ENCODE measurements at places on chromosomes 12 and 14.

DNA sequence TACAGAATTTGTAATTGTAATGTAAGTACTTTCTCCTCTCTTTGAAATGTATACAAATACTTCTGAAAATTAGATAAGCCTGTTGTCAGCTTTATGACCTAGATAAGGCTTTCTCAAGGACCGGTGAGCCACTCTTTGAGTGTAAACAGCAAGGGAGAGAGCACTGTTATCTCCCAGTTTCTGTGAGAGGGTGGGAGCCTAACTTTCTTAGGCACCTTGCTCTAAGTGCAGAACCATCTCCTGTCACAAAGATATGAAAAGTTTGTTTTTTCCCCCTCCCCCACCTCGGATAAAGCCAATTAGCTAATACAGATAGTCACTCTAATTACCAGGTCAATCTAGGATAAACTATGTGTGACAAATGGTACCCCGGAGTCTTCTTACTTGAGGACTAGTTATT lies 35.8 kb downstream of the CAPS2 start:
- no peak for DNase-seq

DNA sequence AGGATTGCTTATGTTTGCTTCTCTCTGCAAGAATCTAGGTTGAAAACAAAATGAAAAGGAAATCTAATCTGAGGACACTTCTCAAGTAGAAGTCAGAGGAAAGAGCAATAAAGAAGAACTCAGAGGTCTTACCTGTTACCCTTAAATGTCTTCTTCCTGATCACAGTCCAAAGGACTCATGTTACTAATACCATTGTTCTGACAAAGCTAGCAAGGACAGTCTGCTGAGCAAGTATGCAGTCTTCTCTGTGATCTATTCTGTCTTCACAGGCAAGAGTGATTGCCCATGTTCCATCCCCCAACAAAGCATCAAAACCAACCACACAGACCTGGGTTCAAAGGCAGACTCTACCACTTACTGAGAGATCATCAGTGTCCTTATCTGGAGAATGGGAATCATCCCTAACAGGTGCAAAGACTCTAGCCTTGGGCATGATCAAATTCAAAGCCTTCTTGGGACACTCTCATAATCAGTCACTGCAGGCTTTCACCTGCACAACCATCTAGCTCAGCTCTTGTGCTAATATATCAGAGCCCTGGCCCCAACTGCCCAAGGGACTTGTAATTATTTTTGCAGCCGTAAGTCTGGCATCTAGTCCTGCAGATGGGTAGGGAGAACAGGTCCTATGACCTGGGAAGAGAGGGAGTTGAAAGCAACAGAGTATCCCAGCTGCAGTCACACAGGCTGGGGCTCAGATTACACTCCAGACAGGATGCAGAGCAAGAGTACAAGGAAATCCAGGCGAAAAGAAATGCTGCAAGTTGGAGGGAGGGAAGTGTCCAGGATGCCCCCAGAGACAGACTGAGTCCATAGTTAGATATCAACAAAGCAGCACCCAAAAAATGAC lies 97.9 kb upstream of the NUDT4 start:
- DNase-seq = no peak

- no peak for DNase-seq
Observed at GRCh38 chr12:63410197-63410596, 258.1 kb downstream of the DPY19L2 start.

GRCh38 chr12:116314477-116314876 lies 37.0 kb upstream of the MED13L start:
- DNase-seq = no peak

DNA sequence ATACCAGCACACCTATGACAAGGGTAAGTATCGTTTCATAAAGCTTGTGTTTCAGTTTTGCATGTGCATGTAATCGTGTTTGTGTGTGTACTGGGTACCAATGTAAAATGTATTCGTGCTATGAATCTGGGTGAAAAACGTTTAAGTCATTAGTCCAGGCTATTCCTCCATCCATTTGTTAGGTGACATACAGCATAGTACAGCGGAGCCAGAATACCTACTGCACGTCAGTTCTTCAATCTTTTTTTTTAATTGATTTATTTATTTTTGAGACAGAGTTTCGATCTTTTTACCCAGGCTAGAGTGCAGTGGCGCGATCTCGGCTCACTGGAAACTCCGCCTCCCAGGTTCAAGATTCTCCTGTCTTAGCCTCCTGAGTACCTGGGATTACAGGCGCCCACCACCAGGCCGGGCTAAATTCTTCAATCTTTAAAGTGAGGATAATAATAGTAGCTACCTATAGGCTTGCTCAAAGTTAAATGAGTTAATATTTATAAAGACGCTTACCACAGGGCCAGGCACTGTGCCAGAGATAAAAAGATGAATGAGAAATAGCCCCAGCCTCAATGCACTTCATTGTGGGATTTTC lies 661 bp upstream of the RPS26 start:
- DNase-seq = no peak

DNA sequence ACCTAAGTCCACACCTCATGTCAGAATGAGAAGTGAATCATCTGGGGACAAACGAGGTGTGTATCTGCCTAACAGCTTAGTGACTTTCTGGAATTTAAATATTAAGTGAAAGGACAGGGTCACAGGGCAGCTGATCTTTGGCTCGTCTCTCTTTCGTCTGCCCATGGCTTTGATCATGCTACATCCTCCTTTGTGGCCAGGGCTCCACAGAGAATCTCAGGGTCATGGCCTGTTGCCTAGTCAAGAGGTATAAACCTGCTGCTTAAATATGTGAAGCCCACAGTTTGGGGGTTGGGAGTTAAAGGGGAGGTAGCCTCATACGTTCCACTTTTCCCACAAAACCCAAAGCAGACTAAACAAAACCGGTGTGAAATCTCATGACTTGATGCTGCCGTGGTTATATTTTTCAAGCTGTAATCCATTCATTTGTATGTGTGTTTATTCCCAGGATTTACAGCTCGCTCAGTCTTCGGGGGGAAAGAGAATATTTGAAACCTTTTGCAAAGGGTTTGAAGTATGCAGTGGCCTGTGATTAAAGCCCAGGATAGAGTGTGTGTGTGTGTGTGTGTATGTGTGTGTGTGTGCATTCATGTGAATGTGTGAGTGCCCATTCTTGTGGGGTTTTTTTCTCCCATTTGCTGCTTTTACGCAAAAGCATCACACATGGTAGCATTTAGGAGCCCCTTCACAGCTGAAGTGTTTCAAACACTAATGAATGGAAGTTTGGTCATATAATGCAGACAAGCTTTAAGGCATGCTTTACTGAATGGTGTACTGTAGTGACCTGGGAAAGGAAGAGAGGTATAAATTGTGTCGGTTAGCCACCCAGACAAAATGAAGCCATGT lies 137.1 kb downstream of the HMGA2 start:
- DNase-seq = no peak

DNA sequence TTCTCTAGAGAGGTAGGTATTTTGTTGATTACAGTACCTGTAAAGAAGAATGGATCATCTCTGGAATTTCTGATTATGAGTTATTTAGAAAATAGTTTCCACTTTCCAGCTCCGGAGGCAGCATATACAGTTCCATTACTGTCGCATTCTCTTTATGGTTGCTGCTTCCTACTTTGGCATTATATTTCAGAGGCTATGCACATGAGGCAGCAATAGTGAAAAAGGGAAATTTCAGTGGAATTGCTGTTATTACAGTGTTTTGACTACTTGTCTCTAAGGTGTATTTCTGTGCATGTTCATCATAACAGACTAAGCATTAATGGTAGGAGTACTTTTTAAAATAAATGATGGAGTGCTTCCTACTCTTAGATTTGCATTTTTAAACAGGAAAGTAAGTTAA lies 10.2 kb downstream of the GNG2 start:
- no peak for DNase-seq

- DNase-seq = no peak
Observed at GRCh38 chr12:85041395-85041794, 5.2 kb downstream of the LRRIQ1 start.

DNA sequence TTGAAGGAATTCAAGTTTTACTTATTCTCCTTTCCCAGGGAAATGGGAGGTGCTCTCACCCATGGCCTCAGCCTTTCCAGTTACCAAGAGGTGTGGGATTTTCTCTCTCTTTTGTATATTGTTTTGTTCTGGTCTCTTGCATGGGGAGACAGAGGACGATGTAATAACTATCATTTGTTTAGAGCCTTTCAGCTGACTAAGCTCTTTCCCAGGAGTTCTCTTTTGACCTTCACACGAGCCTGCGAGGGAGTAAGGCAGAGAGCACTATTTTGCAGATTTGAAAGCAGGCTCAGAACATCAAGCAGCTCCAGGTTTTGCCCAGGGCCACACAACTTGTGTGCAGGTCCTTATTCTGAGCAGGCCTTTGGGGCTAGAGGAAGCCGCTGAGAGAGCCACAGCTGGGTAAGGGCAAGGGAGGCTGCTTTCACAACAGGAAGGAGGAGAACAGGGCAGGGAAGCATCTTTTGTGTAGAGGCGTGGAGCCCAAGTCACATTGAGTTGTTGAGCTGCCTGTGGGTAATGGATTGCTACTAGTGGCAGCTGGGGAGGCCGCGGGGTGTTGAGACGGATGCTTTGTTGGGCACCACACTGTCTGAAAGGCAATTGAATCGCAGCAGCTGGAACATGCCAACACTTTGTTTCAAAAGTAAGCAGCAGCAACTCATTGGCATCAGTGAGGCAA lies 116.2 kb downstream of the PRMT8 start:
- no peak for DNase-seq

GRCh38 chr14:30706704-30707103 lies 84.6 kb downstream of the SCFD1 start:
- DNase-seq = no peak

DNA sequence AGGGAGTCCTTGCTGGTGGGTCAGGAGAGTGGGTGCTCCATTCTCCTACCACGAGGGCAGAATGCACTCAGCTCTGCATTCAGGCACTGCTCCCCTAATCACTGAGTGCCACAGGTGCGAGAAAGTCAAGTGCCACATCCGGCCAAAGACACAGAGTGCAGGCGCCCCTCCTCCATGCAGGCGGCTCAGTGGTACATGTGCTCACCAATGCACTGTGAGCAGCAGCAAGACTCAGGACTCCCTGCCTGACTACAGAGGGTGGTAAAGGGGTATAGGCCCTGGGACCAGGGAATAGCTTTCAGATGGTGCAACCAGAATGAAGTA lies 32.9 kb downstream of the ZFYVE21 start:
- peak; percentile 28 for DNase-seq

GRCh38 chr14:51473808-51474565 lies 177.7 kb upstream of the FRMD6 start:
- DNase-seq = no peak

DNA sequence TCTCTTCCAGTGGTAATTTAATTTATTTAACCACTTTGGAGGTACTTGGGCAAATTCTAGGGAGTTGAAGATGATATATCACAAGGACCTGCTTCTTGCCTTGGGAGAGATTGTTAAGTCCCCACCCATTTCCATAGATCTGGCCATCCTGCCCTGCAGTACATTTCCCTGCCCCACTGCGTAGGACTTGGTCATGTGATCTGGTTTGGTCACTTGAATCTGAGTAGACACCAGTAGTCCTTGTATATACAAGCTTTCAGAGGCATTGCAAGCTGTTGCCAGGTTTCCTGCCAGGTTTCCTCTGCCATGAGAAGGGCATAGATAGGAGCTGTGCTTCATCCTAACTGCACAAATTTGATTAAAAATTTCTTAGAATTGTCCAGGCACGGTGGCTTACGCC lies 200.0 kb downstream of the ADAMTS20 start:
- no peak for DNase-seq

DNA sequence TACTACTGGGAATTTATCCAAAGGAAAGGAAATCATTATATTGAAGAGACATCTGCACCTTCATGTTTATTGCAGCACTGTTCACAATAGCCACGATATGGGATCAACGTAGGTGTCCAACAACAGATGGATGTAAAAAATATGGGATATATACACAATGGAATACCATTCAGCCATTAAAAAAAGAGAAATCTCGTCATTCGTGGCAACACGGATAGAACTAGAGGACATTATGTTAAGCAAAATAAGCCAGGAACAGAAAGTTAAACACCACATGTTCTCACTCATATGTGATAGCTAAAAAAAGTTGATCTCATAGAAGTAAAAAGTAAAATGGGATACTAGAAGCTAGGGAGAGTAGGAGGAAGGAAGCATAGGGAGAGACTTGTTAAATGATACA lies 82.9 kb upstream of the CLMN start:
- DNase-seq = no peak

DNA sequence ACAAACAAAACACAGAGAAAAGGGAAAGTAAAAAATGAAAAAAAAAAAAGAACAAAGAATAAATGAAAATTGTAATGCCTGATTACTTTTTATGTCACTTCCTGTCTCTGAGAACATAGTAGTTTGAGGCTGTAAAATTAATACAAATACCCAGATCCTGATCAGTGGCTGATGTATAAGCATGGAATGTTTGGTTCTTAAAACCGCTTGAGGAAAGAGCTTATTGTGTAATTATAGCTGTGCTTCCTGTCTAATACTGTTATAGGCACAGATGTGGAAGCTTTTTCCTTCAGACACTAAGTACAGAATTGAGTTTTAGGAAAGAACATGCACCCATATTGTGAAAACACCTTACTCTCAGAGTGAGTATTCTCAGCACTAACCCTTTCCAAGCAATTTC lies 86.9 kb downstream of the AVPR1A start:
- no peak for DNase-seq

DNA sequence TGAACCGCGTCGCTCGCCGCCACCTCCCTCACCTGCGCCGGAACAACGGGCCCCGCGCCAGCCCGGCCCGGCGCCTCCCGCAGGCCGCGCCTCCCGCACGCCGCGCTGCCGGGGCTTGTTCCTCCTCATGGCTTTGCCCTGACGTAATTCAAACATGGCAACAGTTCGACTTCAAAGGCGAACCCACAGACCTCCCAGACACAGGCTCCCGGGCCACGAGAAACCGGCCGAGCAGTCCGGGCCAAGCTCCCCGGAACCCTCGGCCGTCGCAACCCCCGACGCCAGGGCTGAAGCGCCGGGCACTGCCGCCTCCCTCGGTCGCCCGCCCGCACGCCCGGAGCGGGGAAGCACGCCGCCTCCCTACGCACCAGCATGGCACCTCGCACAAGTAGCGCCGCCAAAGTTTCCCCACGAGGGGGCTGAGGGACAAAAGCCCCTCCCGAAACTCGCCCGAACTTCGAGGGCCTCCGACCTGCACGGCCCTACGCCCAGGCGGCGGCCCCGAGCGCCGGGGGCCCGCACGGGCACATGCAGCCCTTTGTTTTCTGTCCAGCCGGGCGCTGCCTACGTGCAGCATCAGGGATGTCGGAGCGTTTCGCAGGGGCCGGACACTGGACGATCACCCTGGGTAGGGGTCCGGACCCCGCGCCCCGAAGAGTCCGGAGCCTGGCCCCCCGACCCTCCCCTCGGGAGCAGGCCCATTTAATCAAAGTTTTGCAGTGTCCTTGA lies 1.7 kb downstream of the SINHCAF start:
- peak; percentile 63 for DNase-seq

GRCh38 chr12:130966443-130967030 lies 12.8 kb downstream of the ADGRD1 start:
- no peak for DNase-seq

- no peak for DNase-seq
Observed at GRCh38 chr14:26398616-26399015, 199.2 kb downstream of the NOVA1 start.
